ENCODE measurements at places on chromosomes 2 and 18.

DNA sequence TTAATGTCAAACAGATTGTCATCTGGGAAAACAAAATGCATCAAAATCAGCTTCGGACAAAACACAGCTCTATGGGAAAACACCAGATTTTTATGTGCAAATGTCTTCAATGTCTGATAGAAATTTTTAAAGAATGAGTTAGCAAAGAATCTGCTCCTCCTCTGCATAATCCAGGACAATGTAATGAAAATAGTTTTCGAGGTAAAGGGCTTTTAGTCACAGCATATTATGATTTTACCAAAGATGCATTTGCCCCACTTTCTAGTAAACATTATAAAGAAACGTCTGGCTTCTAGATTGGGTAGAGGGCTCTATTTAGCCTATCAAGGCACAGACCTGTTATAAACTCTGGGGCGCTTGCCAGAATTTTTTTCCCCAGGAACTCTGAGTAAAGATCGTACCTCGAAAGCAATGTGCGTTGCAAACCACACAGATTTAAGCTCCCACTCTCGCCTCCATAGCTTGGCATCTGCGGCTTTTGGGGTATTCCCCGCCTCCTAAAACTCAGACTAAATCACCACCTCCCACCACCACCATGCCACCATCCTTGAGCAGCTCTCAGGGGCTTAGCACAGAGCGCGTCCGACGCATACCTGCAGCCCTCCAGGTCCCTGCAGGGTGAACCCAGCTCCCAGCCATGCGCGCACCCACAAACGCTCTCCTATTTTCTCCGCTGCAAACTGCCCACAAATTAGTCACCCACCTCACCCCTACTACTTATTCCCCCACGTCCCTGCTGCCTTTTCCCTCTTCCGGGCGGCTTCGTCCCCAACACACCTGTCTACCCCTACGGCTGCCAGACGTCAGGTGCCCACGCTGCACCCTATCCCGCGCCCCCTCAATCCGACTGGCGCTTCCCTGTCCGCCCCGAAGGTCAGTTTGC is 829 bp downstream of the ACVR1C start:
- DNase-seq: peak; percentile 51

DNA sequence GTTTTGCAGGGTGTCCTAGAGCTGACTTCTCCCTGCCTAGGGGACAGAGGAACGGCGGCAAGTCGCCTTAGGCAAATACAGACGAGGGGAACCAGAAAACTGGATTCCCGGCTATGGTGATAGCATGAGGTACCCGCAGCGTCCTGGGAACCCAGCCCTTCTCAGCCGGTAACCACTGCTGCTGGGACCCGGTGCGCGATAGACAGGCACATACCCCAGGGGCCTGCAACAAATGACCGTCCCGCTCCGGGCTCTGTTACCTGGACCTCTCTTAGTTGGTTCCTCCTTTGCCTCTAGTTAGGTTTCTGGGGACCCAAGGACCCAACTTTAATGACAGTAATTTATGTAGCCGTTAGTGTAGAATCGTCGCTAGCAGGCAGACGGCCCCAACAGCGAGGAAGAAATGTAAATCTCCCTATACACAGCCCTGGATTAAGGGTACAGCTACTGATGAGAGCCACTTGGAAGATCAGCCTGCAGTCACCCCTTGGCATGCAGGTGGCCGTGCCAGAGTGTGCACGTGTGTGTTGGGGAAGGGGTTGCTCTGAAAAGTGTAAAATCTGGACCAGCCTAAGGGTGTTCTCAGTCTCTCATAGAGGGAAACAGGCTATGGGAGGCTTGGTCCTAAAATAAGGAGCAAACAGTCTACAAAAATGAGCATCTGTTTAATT is 819 bp upstream of the SERPINE2 start:
- no peak for DNase-seq

- DNase-seq: no peak
Measured at GRCh38 chr2:194824450-194824849, 832.6 kb upstream of the SLC39A10 start.

- no peak for DNase-seq
Measured at GRCh38 chr2:173354073-173354581, 545 bp upstream of the CDCA7 start.
